Astrocyte (in vitro differentiated cells and primary cell): ENCODE measurements at places on chromosomes 11 and 22. TPM values are rescaled to one million over a fixed set of nuclear protein-coding genes. Genes with fewer than 3 reads are reported as not detected.

MS4A3 gene
- total RNA-seq: not detected in 2 replicates

RAD9A gene
- 9.2 and 9.4 TPM in 2 replicates for total RNA-seq

CTSD gene
- 290 and 340 TPM in 2 replicates for total RNA-seq

OR10A6 gene
- total RNA-seq: 0.07 TPM in 1 of 2 replicates, not detected in the other

BSCL2 gene
- 51.1 and 55.0 TPM in 2 replicates for total RNA-seq

TSG101 gene
- 53.1 and 58.5 TPM in 2 replicates for total RNA-seq

MYBPC3 gene
- not detected in 2 replicates for total RNA-seq

RCOR2 gene
- 18.8 and 20.3 TPM in 2 replicates for total RNA-seq

ARHGAP8 gene
- total RNA-seq: 1.3 and 2.8 TPM in 2 replicates

C11orf68 gene
- 34.6 and 35.3 TPM in 2 replicates for total RNA-seq

MAP4K2 gene
- 11.2 and 12.3 TPM in 2 replicates for total RNA-seq

DNA sequence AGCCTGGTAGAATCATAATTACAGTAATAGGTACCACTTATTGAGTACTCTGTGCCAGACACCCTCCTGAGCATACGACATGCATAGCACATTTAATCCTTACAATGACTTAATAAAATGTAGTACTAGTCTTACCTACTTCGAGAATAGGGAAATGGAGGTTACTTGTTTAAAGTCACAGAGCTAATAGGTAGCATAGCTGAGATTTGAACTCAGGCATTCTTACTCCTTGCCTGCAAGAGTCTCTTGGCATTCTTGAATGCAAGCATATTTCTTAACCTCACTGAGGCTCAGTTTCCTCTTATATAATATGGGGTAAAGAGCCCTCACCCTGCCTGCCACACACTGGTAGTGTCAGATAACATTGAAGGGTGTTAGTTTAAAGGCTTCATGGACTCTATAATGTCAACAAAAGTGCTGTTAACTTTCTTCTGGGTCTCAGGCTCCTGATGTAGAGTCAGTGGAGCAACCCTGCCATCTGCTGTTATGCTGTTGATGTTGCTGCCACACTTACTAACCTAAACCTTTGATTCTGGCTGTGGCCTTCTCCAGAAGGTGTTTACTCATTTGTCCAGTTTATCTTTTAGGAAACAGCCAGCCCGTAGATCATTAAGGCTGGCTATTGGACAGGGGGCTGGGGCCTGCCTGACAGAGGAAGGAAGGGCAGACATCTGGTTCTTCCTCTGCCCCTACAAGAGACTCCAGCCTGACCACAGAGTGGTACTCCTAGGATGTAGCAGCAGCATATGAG is 18.9 kb downstream of the LIMK2 start:
- no peak overlapping the region for H3K27ac ChIP-seq
- peak; percentile 38 for DNase-seq
- no peak overlapping the region for H3K4me3 ChIP-seq
- H3K27me3 ChIP-seq: no peaks in the 10 kb centered on the region
- H3K4me1 ChIP-seq: no peaks in the 10 kb centered on the region

DNA sequence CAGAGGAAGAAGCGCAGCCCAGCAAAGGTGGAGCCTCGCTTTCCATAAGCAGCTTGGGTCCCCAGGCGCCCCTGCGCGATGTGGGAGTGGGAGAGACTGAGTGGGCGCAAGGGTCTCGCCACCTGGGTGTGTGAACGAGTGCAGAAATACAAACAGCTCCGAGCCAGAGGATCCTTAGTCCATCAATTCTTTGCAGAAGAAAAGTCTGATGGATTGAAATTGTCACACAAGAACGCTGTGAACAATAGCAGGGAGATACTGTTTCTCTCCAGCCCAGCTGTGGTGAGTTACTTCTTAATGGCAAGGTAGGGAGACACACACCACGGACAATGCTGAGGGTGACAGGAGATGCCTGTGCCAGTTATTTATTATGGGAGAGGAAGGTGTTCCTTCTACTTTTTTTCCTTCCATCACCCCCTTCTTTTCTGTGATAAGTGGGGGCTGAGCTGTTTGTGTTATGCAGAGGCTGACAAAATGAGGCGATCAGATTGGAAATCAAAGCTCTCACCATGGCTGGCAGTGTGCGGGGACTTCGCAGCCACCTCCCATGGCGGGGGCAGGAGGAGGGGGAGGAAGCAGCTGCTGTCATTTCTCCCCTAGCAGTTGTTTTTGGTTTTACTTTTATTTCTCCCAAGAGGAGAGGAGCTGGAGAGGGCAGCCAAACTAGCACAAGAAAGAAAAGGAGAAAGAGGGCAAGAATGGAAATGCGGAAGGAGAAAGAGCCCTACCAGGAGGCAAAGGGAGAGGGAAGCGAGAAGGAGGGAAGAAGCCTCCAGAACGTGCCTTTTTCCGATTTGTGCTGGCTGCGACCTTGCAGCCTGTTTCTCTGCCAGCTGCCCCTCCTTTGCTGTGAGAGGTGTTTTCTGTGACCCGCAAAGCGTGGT is 755.8 kb downstream of the NTM start:
- DNase-seq: no peak
- no peaks in the 10 kb centered on the region for H3K36me3 ChIP-seq
- H3K4me3 ChIP-seq: peak overlapping the region; percentile 38
- peaks cover 28% of the 10 kb centered on the region for H3K4me1 ChIP-seq
- H3K27ac ChIP-seq: peak overlapping the region; percentile 77

- H3K4me1 ChIP-seq: peaks cover under 1% of the 10 kb centered on the region
- no peaks in the 10 kb centered on the region for H3K36me3 ChIP-seq
Observed at GRCh38 chr11:57453543-57454177, 6.7 kb upstream of the RTN4RL2 start.

- H3K27me3 ChIP-seq: peaks cover 1% of the 10 kb centered on the region
- no peak for DNase-seq
- no peak overlapping the region for H3K27ac ChIP-seq
- H3K4me3 ChIP-seq: no peak overlapping the region
- no peaks in the 10 kb centered on the region for H3K36me3 ChIP-seq
Observed at GRCh38 chr11:17684550-17684949, 34.8 kb upstream of the MYOD1 start.

- no peak overlapping the region for H3K4me3 ChIP-seq
- H3K36me3 ChIP-seq: no peaks in the 10 kb centered on the region
- H3K27me3 ChIP-seq: no peaks in the 10 kb centered on the region
- no peaks in the 10 kb centered on the region for H3K4me1 ChIP-seq
Observed at GRCh38 chr22:47695176-47695575, 932.7 kb downstream of the TBC1D22A start.

DNA sequence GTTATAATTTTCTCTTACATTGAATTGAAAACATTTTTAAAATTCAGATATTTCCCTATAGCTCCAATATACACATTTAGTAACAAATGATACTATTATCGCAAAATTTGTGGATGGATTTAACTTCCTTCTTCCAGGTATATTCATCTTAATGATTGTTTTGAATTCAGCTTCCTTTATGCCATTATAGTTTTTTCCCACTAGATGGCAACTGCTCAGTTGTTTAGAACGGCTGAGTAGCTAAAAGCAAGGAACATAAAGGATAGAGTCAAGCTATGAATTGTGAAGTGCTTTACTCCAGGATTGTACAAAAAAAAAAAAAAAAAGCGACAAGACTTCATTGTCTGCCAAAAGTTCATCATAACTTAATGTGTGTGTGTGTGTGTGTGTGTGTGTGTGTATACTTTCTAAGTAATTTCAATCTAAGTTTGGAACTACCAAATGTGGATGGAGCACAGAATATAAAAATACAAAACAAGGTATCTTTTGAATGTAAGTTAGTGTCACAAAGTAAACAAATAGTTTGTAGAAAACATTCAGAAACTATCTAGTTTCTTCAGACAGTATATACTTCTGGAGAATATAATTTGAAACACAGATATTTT is 846.4 kb downstream of the DLG2 start:
- peak; percentile 6 for DNase-seq
- no peaks in the 10 kb centered on the region for H3K27me3 ChIP-seq
- no peaks in the 10 kb centered on the region for H3K4me1 ChIP-seq
- H3K27ac ChIP-seq: no peak overlapping the region
- H3K36me3 ChIP-seq: no peaks in the 10 kb centered on the region

- H3K4me3 ChIP-seq: no peak overlapping the region
- H3K27ac ChIP-seq: no peak overlapping the region
- DNase-seq: no peak
- no peaks in the 10 kb centered on the region for H3K27me3 ChIP-seq
- no peaks in the 10 kb centered on the region for H3K36me3 ChIP-seq
- H3K4me1 ChIP-seq: no peaks in the 10 kb centered on the region
Observed at GRCh38 chr11:91248199-91248807, 976.3 kb upstream of the FAT3 start.

- H3K27me3 ChIP-seq: no peaks in the 10 kb centered on the region
- H3K4me3 ChIP-seq: no peak overlapping the region
- no peaks in the 10 kb centered on the region for H3K4me1 ChIP-seq
- no peak overlapping the region for H3K27ac ChIP-seq
- no peaks in the 10 kb centered on the region for H3K36me3 ChIP-seq
- peak; percentile 21 for DNase-seq
Observed at GRCh38 chr11:114774599-114775361, 96.5 kb downstream of the NXPE2 start.

- no peak overlapping the region for H3K27ac ChIP-seq
- H3K27me3 ChIP-seq: no peaks in the 10 kb centered on the region
- DNase-seq: no peak
- H3K4me3 ChIP-seq: no peak overlapping the region
- H3K4me1 ChIP-seq: peaks cover 8% of the 10 kb centered on the region
- H3K36me3 ChIP-seq: no peaks in the 10 kb centered on the region
Observed at GRCh38 chr22:25372000-25372595, 152.7 kb downstream of the CRYBB2 start.

DNA sequence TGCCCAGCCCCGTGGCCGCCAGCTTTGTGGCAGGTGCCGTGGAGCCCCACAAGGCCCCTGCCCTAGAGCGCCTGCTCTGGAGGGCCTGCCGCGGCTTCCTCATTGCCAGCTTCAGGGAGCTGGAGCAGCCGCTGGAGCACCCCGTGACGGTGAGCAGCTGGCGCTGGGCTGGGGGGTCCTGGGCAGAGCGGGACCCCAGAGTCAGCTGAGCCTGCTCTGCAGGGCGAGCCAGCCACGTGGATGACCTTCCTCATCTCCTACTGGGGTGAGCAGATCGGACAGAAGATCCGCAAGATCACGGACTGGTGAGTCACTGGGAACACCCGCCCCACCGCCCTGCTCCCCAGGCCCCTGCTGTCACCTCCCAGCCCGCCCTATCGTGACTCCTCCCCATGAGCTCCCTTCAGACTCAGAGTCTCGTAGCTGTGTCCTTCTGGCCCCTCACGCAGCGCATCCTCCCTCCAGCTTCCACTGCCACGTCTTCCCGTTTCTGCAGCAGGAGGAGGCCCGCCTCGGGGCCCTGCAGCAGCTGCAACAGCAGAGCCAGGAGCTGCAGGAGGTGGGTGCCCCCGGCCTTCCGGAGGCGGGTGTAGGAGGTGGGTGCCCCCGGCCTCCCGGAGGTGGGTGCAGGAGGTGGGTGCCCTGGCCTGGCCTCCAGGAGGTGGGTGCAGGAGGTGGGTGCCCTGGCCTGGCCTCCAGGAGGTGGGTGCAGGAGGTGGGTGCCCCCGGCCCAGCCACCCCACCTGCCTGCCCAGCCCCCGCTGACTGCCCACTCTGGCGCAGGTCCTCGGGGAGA is 4.7 kb downstream of the TCIRG1 start:
- H3K4me3 ChIP-seq: no peak overlapping the region
- H3K27ac ChIP-seq: no peak overlapping the region
- H3K27me3 ChIP-seq: no peaks in the 10 kb centered on the region
- H3K36me3 ChIP-seq: no peaks in the 10 kb centered on the region
- peaks cover 25% of the 10 kb centered on the region for H3K4me1 ChIP-seq
- DNase-seq: peak; percentile 22

GRCh38 chr11:95147364-95147905 is 57.8 kb downstream of the ENDOD1 start:
- peak overlapping the region; percentile 10 for H3K27ac ChIP-seq
- no peaks in the 10 kb centered on the region for H3K36me3 ChIP-seq
- H3K4me1 ChIP-seq: peaks cover 41% of the 10 kb centered on the region

GRCh38 chr11:121793291-121793690 is 322.7 kb downstream of the BLID start:
- H3K4me3 ChIP-seq: no peak overlapping the region
- no peak for DNase-seq
- no peaks in the 10 kb centered on the region for H3K36me3 ChIP-seq
- no peaks in the 10 kb centered on the region for H3K4me1 ChIP-seq

DNA sequence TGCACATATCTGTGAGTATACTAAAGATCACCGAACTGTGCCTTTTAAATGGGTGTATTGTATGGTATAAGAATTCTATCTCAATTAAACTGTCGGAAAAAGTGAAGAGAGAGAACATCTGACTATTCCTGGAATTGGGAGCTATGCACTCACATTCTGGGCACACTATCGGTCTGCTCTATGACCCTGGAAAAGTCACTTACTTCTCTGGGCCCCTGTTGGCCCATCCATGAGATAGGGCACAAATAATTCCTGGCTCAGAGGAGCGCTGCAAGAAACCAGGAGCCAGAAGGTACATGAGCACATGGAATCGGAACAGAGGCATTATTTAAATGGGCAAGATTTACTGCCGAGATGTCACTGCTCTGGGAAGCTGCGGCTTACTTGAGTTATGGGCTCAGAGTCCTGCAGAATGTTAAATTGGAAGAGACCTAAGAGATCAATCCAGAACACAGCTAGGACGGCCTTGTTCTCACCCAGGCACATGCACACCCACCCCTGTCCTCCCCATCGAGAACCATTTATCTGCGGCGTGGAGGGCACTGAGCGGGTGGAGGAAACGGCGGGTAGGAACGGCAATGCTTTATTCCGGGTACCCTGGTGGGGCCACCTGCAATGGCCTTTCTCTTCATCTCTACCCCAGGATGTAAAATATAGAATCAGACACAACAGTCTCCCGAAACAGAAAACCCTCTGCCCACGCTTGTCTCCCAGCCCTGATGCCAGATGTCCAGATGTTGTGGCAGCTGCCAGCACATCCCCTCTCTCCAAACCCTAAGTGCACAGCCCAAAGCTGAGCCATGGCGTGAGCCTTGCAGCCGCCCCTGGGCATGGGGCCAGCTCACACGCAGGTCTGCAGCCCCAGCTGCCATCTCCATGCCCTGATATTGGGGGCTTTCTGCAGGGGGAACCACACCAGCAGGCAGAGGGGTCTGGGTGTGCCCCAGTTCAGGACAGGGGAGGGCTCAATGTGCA is 142.4 kb downstream of the DSCAML1 start:
- H3K27me3 ChIP-seq: peaks cover 3% of the 10 kb centered on the region
- H3K36me3 ChIP-seq: no peaks in the 10 kb centered on the region
- no peak overlapping the region for H3K27ac ChIP-seq
- no peak overlapping the region for H3K4me3 ChIP-seq
- no peak for DNase-seq
- no peaks in the 10 kb centered on the region for H3K4me1 ChIP-seq

- no peak overlapping the region for H3K4me3 ChIP-seq
- peak overlapping the region; percentile 19 for H3K27ac ChIP-seq
- peaks cover 4% of the 10 kb centered on the region for H3K4me1 ChIP-seq
- peaks cover 25% of the 10 kb centered on the region for H3K36me3 ChIP-seq
- peak; percentile 6 for DNase-seq
Observed at GRCh38 chr22:23823331-23823791, 15.4 kb downstream of the DERL3 start.

GRCh38 chr11:35615921-35616900 is 2.0 kb upstream of the FJX1 start:
- H3K27me3 ChIP-seq: no peaks in the 10 kb centered on the region
- peak; percentile 53 for DNase-seq
- no peak overlapping the region for H3K27ac ChIP-seq
- no peaks in the 10 kb centered on the region for H3K36me3 ChIP-seq
